ENCODE measurements at places on chromosomes 4 and X.
A peak's percentile ranks its signal among the peaks of the same experiment; 100 is the strongest.

DNA sequence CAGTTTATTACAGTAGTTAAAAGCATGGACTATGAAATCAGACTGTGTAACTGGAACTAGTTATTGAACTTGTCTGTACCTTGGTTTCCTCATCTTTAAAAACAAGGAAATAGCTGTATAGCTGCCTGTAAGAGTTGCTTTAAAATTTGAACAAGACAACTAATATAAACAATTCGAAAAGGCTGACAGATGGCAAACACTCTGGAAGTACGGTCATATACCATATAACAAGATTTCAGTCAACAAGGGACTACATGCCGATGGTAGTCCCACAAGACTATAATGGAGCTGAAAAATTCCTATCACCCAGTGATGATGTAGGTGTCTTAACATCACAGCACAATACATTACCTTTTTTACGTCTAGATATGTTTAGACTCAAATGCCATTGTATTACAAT is 78.7 kb downstream of the CNOT6L start:
- DNase-seq, result no peak

- DNase-seq, result peak; percentile 20
Measured at GRCh38 chr4:18214411-18215055, 193.0 kb upstream of the LCORL start.

GRCh38 chrX:34813618-34814017 is 129.0 kb upstream of the FAM47B start:
- DNase-seq, result no peak

GRCh38 chrX:98067611-98068010 is 1183.9 kb downstream of the RPA4 start:
- peak; percentile 26 for DNase-seq

- DNase-seq, result peak; percentile 43
Measured at GRCh38 chr4:56641494-56642051, 39.5 kb downstream of the HOPX start.

Data from hepatocyte (in vitro differentiated cells).